ENCODE measurements at places on chromosomes 16 and 17.

- no peaks in the 10 kb centered on the region for H3K4me1 ChIP-seq
- no peak overlapping the region for H3K4me3 ChIP-seq
- DNase-seq: no peak
Measured at GRCh38 chr17:37100231-37100630, 151.5 kb downstream of the AATF start.

DNA sequence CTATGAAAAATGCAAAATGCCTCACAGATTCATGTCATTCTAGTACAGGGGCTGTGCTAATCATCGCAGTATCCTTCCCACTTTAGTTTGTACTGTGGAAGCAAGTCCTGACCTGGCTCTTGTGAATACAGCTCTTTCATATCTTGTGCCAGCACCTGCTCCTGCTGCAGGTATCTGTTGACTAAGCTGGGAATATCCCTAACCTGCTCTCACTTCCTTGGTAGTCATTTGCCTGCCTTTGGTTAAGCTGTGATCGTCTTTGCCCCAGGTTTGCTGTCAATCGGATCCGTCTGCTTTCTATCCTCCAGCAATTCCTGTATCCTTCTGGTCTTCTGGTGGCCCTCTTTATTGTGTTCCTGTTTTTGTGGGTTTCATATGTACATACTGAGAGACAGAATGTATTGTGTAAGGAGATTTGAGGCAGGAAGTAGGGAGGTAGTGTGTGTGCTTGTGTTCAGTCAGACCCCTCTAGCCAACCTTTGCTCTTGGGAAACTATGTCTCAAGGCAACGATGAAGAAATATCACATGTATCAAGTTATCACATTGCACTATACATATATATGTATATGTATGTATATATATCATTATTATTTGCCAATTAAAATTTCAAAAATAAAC lies 7.7 kb upstream of the GINS3 start:
- DNase-seq: no peak
- H3K36me3 ChIP-seq: no peaks in the 10 kb centered on the region
- no peak overlapping the region for H3K4me3 ChIP-seq
- H3K27me3 ChIP-seq: peaks cover 3% of the 10 kb centered on the region
- no peak overlapping the region for H3K27ac ChIP-seq
- H3K4me1 ChIP-seq: no peaks in the 10 kb centered on the region

DNA sequence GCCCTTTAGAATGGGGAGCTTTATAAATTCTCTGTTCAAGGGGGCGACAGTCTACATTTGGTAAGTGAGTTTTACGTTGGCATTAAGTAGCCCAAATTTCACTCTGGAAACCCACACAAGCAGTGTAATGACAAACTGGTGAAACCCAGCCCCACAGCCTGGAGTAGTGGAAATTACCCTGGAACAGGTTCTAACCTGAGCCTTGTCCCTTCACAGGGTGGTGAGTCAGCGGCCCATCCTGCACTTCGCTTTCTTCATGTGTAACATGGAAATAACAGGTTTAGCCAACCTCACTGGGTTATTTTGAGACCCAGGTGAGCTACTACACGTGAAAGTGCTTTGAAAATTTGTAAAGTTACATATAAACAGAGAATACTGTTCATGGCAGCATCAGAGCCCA lies 3.5 kb upstream of the TLCD3A start:
- H3K4me1 ChIP-seq: peaks cover 11% of the 10 kb centered on the region
- H3K27ac ChIP-seq: no peak overlapping the region
- peaks cover 5% of the 10 kb centered on the region for H3K36me3 ChIP-seq
- no peak overlapping the region for H3K4me3 ChIP-seq
- peak; percentile 38 for DNase-seq

DNA sequence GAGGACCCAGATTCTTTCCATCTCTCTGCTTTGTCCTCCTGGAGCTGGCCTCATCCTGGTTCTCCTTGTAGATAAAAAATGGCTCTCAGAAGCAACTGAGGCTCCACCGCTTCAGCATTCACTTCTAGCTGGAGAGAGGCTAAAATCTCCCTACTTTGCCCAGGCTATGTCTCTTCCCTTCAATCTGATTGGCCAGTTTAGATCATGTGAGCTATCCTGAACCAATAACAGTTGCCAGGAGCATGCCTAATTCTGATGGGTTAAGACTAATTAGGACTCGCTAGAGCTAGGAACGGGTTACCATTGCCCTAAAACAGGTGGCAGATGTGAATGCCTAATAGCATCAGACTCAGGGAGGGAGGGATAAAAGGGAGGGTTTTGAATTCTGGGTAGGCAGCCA lies 89.6 kb downstream of the GPR139 start:
- no peaks in the 10 kb centered on the region for H3K4me1 ChIP-seq
- H3K36me3 ChIP-seq: no peaks in the 10 kb centered on the region
- peaks cover 3% of the 10 kb centered on the region for H3K27me3 ChIP-seq
- no peak overlapping the region for H3K27ac ChIP-seq
- no peak for DNase-seq

- H3K36me3 ChIP-seq: no peaks in the 10 kb centered on the region
- no peak for DNase-seq
- H3K4me3 ChIP-seq: no peak overlapping the region
- H3K27ac ChIP-seq: no peak overlapping the region
- no peaks in the 10 kb centered on the region for H3K4me1 ChIP-seq
Measured at GRCh38 chr16:4071686-4072561, 44.3 kb downstream of the ADCY9 start.

DNA sequence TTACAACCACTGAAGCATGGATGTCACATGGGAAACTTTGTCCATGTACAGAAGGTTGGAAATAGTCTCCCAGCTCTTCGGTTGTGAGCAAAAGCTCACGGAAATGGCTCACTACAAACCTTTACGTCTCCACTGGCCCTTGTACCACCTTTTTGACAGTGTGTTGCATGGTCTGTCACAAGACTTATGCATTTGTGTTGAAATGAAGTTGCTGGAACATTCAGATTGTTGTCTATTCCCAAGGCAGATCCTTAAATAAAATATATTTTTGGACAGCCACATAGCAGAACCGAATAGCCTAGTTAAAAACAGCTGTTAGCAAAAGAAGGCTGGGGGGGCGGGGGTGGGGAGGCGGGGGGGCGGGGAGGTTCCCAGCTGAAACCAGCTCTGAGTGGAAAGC lies 39.2 kb downstream of the KNOP1 start:
- peaks cover 43% of the 10 kb centered on the region for H3K36me3 ChIP-seq
- no peak overlapping the region for H3K4me3 ChIP-seq
- H3K27ac ChIP-seq: no peak overlapping the region
- H3K4me1 ChIP-seq: no peaks in the 10 kb centered on the region
- no peak for DNase-seq

DNA sequence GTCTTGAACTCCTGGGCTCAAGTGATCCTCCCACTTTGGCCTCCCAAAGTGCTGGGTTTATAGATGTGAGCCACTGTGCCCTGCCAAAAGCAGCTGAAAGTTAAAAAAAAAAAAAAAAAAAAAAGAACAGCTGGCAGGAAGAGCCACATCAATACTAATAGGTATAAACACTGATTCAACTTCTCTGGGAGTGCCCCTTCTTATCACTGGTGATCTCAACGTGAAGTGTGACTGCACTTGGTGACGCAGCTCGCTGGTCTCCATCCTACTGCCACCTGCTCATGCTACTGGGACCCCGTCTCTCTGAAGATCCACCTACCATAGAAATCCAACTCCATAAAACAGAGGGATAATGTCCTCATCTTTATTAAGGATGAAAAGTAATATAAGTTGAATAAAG lies 40.8 kb downstream of the RNF157 start:
- H3K4me3 ChIP-seq: peak overlapping the region; percentile 22
- H3K27ac ChIP-seq: peak overlapping the region; percentile 88
- H3K4me1 ChIP-seq: peaks cover 52% of the 10 kb centered on the region
- peak; percentile 83 for DNase-seq
- H3K36me3 ChIP-seq: peaks cover 15% of the 10 kb centered on the region
- H3K27me3 ChIP-seq: no peaks in the 10 kb centered on the region

- H3K27ac ChIP-seq: peak overlapping the region; percentile 98
- no peak for DNase-seq
- H3K4me3 ChIP-seq: peak overlapping the region; percentile 94
Measured at GRCh38 chr17:35578929-35579432, 610 bp upstream of the PEX12 start.

GRCh38 chr17:50798424-50799288 lies 31.3 kb upstream of the ANKRD40CL start:
- no peak overlapping the region for H3K4me3 ChIP-seq
- no peaks in the 10 kb centered on the region for H3K27me3 ChIP-seq
- H3K27ac ChIP-seq: no peak overlapping the region
- no peaks in the 10 kb centered on the region for H3K4me1 ChIP-seq

DNA sequence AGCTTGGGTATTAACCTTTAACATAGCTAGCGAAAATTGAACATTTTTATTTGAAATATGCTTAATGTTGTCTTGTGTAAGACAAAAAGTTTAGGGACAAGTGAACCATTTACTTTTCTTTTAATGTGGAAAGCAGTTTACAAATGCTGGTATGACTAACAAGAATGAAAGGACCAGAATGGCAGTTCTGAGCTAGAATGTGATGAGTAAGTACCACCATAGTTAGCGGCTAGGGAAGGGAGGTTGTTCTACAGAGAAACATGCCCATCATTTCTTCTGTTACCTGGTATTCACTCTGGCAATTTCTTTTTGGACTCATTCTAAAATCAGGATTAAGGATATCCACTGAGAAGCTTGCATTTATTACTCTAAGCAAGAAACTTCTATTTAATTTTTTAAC lies 121.1 kb downstream of the WWOX start:
- no peaks in the 10 kb centered on the region for H3K4me1 ChIP-seq
- H3K27me3 ChIP-seq: no peaks in the 10 kb centered on the region

- DNase-seq: no peak
- no peaks in the 10 kb centered on the region for H3K27me3 ChIP-seq
- no peak overlapping the region for H3K4me3 ChIP-seq
- H3K36me3 ChIP-seq: peaks cover 25% of the 10 kb centered on the region
- H3K4me1 ChIP-seq: no peaks in the 10 kb centered on the region
Measured at GRCh38 chr17:42493319-42493718, 34.6 kb downstream of the ATP6V0A1 start.

GRCh38 chr16:72493716-72494415 lies 321.9 kb upstream of the PMFBP1 start:
- H3K27ac ChIP-seq: no peak overlapping the region
- no peaks in the 10 kb centered on the region for H3K36me3 ChIP-seq
- no peaks in the 10 kb centered on the region for H3K27me3 ChIP-seq
- no peak overlapping the region for H3K4me3 ChIP-seq
- DNase-seq: no peak

- no peaks in the 10 kb centered on the region for H3K27me3 ChIP-seq
- H3K36me3 ChIP-seq: peaks cover 8% of the 10 kb centered on the region
- no peak overlapping the region for H3K27ac ChIP-seq
- DNase-seq: no peak
Measured at GRCh38 chr16:21654466-21654865, 2.1 kb upstream of the IGSF6 start.

DNA sequence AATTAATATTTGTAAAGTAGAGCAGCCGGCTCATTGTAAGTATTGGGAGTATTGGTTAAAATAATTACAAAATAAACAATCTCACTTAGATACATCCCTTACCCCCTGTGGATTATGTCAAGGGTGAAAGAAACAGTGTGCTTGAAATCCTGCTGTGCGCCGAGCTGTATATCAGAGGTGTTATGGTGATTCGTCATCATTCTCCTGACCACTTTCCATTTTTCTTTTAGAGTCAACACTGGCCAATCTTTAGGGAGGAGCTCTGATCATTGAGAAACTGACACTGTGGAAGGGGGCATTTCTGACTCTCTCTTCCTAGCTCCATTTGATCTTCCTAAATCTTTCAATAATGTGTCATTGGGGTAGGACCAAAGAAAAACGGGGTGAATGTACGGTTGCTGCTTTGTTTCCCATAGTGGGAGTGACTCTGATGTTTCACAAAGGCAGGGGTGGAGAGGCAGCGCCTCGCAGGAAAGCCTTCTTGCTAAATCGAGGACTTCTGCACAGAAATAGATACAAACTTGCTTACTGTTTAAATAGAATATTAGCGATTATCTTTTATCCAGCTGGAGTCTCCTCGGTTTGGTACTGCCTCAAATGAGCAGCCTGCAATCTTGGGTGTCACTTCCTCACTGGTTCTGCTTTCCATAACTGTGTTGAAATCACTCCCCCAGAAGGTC lies 123.4 kb downstream of the PRKCB start:
- peak overlapping the region; percentile 49 for H3K4me3 ChIP-seq
- peaks cover 75% of the 10 kb centered on the region for H3K4me1 ChIP-seq
- H3K27ac ChIP-seq: peak overlapping the region; percentile 24
- H3K27me3 ChIP-seq: no peaks in the 10 kb centered on the region

DNA sequence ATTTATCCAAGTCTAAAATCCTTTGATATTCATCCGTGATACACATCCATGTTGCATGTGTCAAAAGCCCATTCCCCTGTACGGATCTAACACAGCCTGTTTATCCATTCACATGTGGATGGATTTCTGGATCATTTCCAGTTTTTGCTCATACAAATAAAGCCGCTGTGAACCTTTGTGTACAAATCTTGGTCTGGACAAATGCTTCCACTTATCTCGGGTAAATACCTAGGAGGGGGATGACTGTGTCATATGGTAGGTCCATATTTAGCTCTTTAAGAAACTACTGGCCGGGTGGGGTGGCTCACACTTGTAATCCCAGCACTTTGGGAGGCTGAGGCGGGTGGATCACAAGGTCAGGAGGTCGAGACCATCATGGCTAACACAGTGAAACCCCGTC lies 6.3 kb upstream of the TBCD start:
- H3K36me3 ChIP-seq: peaks cover 15% of the 10 kb centered on the region
- DNase-seq: no peak
- H3K4me1 ChIP-seq: no peaks in the 10 kb centered on the region
- H3K27ac ChIP-seq: no peak overlapping the region

DNA sequence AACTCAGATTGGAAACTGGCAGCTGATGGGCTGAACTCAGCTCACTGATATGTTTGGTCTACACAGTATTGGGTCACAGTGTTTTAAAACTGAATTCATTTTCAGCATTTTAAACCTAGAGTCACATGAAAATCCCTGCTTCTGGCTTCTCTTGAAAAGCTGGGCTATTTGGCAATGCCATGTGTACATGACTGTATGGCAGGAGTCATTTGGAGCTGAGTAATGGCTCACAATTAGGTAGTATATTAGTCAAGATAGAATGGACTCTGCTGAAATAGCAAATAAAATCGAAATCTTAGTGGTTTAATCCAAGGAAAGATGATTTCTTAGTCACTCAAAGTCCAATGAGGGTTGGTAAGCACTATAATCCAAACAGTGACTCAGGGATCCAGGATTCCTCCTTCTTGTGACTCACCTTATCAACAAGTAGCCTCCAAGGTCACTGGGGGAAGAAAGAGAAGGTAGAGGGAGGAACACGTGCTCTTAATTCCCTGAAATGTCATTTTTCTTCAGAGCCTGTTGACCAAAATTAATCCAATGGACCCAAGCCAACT lies 13.9 kb upstream of the PMP22 start:
- no peaks in the 10 kb centered on the region for H3K36me3 ChIP-seq
- H3K4me1 ChIP-seq: no peaks in the 10 kb centered on the region
- H3K27ac ChIP-seq: no peak overlapping the region
- DNase-seq: no peak
- peaks cover 27% of the 10 kb centered on the region for H3K27me3 ChIP-seq
- no peak overlapping the region for H3K4me3 ChIP-seq

- H3K27ac ChIP-seq: peak overlapping the region; percentile 28
- no peak overlapping the region for H3K4me3 ChIP-seq
- no peaks in the 10 kb centered on the region for H3K27me3 ChIP-seq
- no peak for DNase-seq
- H3K36me3 ChIP-seq: peaks cover 32% of the 10 kb centered on the region
Measured at GRCh38 chr17:67157732-67158639, 87.0 kb downstream of the HELZ start.
